ENCODE measurements at places on chromosomes 5 and 9.

- no peaks in the 10 kb centered on the region for H3K36me3 ChIP-seq
- H3K27me3 ChIP-seq: no peaks in the 10 kb centered on the region
- no peak overlapping the region for H3K4me3 ChIP-seq
- H3K27ac ChIP-seq: no peak overlapping the region
- no peaks in the 10 kb centered on the region for H3K4me1 ChIP-seq
Observed at GRCh38 chr5:82050955-82051354, 79.1 kb downstream of the ATG10 start.

GRCh38 chr5:68339921-68340321 is 124.4 kb downstream of the PIK3R1 start:
- H3K4me1 ChIP-seq: no peaks in the 10 kb centered on the region
- no peak overlapping the region for H3K27ac ChIP-seq
- no peaks in the 10 kb centered on the region for H3K27me3 ChIP-seq
- H3K36me3 ChIP-seq: no peaks in the 10 kb centered on the region
- no peak for DNase-seq

DNA sequence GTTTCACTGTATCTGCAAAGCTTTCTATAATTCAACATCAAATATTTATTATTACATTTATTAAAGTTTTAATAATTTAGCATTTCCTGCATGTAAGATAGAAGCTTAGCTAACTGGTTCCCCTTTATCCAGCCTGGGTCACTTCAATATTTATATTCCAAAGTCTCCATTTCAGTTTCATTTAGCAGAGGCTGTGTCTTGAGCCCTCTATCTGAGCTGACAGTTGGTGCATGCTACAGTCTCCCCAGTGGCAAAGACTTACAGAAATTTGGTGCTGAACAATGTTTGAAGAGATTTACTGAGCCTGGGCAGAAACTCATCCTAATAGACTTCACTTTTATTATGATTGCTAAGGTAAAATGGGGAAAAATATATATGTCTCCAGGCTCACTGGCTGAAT is 279.1 kb downstream of the TRIM32 start:
- no peak overlapping the region for H3K4me3 ChIP-seq
- DNase-seq: no peak
- no peaks in the 10 kb centered on the region for H3K27me3 ChIP-seq
- H3K27ac ChIP-seq: no peak overlapping the region
- no peaks in the 10 kb centered on the region for H3K4me1 ChIP-seq

DNA sequence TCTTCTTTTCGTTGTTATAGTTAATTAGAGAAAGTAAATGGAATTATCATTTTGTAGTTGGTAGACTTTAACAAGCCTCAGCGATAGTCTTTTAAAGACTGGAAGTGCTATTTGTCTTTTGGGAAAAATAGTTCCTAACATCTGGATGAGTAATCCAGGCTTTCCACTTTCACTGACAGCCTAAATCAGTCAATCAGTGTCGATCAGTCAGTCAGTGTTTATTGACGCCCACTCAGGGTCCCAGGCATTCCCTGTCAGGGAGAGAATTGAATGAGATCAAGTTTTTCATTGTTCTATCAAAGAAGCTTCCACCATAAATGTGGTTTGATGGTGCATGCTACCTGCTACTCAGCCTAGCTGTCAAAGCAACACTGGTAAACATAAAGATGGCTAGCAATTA is 2.6 kb downstream of the ABL1 start:
- no peak overlapping the region for H3K4me3 ChIP-seq
- no peak overlapping the region for H3K27ac ChIP-seq
- no peak for DNase-seq
- H3K4me1 ChIP-seq: peaks cover 19% of the 10 kb centered on the region
- no peaks in the 10 kb centered on the region for H3K27me3 ChIP-seq

Measured in naive thymus-derived CD4-positive, alpha-beta T cell (primary cell).